ENCODE measurements at places on chromosomes 12 and 14. TPM values are rescaled to one million over a fixed set of nuclear protein-coding genes. Genes with fewer than 3 reads are reported as not detected.

Gene CISTR
- not detected for total RNA-seq

Gene SERPINA10
- not detected for total RNA-seq

DNA sequence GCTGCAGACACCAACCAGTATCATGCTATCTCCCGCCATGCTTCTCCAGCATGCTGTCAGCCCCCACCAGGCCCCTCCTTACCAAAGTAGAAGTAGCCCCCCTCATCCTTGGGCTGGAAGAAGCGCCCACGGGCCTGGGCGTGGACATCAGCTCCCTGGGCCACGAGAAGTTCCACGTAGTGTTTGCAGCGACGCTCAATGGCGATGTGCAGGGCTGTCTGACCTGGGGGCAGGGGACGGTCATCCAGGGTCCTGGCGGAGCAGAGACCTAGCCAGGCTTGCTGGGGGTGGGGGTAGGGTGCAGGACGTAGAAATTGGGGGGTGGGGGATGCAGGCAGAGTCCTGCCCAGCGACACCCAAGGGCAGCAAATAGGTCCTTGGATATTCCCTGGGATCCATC lies 32.7 kb downstream of the TRPV4 start:
- H3K4me1 ChIP-seq: no peaks in the 10 kb centered on the region
- no peaks in the 10 kb centered on the region for H3K27me3 ChIP-seq
- no peak for DNase-seq
- H3K27ac ChIP-seq: no peak overlapping the region
- H3K4me3 ChIP-seq: no peak overlapping the region

Gene RIPK3
- 13.2 TPM for total RNA-seq

DNA sequence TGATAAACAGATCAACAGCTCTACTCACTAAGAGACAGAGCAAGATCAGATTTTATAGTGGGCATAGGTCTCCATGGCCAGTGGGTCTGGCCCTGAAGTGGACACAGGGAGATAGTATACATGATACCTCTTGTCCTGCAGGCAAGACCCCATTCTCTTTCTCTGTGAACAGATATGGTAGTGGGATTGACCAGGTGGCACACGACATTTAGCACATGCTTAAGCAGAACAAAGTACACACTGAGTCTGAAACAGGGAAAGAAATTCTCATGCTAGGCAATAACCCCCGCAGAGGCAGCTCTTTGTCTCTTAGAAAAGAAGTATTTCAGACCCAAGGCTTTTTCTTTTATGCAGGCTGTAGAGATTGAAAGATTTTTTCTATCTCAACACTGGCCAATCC lies 1331.2 kb downstream of the FSCB start:
- no peak overlapping the region for H3K27ac ChIP-seq
- H3K4me1 ChIP-seq: no peaks in the 10 kb centered on the region
- H3K36me3 ChIP-seq: no peaks in the 10 kb centered on the region
- H3K27me3 ChIP-seq: no peaks in the 10 kb centered on the region
- no peak for DNase-seq

Gene CLEC4E
- total RNA-seq: 3.2 TPM
